ENCODE measurements at places on chromosomes 16 and 17.

DNA sequence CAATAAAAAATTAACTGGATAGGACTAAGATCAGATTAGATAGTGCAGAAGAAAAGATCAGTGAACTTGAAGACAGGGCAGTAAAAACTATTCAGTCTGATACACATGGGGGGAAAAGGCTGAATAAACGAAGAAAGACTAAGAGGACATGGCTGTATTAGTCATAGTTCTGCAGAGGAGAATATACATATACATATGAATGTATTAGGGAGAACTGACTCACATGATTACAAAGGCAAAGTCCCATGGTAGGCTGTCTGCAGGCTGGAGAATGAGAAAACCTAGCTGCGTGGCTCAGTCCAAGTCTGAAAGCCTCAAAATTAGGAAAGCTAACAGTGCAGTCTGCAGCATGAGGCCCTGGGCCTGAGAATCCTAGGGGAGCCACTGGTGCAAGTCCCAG, 98.2 kb upstream of the GNAO1 start:
- DNase-seq, result no peak

DNA sequence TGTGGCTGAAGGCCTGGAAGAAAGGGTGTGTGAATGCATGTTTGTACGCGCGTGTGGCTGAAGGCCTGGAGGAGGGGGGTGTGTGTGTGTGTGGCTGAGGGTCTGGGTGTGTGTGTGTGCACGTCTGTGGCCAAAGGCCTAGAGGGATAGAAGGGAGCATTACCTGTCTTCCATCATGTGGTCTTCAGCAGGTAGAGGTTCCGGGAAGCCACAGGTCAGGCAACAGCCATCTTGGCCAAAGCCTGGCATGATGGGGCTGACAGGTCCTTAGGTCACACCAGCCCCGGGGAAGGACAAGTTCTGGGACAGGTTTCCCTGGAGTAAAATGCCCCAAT, 5.2 kb downstream of the LITAFD start:
- DNase-seq, result no peak

- DNase-seq, result no peak
These were observed 96.6 kb upstream of the CACNG5 start for GRCh38 chr17:66738301-66738700.

DNA sequence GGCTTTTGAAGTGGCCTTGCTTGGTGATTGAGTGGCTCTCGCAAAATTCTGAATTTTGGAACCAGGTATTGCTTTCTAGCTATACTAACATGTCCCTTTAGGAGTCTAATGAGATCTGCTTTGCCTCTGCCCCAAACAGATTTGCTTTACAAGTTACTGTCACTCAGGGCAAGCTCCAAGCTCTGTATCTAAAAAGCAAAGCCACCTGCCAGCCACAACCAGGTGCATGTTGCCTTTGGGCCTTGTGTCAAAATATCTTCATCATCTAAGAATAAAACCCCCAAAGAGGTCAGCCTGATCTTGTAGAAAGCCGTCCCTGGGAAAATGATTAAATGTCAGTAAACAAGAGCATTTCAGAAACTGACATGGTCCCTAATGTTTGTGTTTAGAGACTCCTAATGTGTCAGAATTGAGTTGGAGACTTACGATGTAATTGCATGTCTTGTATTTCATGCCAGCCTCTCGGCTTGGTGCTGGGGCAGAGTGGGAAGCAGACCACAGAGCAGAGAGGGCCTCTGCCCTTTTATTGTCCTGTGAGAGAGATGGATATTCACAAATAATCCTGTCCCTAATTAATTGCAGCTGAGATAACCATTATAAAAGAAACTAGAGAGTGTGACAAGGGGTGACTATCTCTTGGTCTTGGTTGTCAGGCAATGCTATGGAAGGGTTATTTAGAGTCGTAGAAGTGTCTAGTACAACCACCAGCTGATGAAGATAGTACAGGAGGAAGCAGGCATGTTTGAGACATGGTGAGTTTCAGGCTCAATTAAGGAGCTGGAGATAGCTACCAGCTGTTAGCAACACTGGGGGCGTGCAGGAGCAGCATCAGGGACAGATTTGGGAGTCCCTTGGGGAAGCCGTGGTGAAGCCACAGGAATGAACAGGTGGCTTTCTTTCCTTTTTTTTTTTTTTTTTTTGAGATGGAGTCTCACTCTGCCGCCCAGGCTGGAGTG, 90.7 kb downstream of the PITPNC1 start:
- no peak for DNase-seq

DNA sequence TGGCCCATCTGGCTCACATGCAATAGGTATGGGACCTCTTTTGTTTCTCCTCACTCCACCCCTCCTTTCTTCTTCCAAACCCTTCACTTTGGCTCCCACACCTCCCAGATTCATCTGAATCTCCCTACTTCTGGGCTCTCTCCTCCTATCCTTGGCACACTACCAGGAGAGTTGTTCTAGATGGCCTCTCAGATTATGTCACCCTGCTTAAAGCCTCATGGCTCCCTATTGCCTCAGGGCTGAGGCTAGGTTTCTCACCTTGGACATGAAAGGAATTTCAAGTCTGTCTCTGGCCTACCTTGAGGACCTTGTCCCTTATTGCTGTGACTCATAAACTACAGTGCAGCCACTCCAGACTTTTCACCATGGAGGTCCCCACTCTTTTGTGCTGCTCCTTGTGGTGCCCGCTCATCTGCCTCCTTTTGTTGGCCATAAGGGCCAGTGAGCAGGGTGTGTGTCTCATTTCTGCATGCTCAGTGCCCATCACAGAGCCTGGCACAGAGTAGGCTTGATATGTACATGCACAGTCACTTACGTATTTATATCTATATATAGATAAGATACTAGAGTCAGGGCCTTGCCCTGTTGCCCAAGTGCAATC, 1.0 kb upstream of the MFAP4 start:
- DNase-seq, result no peak

GRCh38 chr17:27804113-27804512, 3.8 kb upstream of the NOS2 start:
- DNase-seq, result peak; percentile 42

GRCh38 chr17:32350666-32351418, 885 bp downstream of the ZNF207 start:
- peak; percentile 59 for DNase-seq
